ENCODE measurements at places on chromosomes 16 and 17. TPM values are rescaled to one million over a fixed set of nuclear protein-coding genes. Genes with fewer than 3 reads are reported as not detected.

DNA sequence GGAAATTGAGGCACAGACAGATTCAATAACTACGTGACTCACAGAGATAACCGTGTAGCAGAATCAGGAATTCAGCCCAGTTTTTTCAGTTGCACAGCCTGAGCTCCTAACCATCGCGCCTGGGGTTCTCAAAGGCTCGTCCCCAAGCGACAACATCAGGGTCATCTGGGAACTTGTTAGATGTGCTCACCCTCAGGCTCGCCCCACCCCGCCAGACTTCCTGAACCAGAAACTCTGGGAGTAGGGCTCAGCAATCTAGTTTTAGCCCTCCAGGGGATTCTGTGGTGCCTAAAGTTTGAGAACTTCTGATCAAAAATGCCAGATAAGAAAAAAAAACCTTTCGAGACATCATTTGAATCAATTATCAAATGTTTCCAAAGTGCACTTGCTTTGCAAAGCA lies 559.8 kb downstream of the WWOX start:
- no peak for DNase-seq

GRCh38 chr16:60419859-60420258 lies 1616.4 kb downstream of the CDH8 start:
- DNase-seq = no peak

GRCh38 chr17:71809537-71809936 lies 311.3 kb upstream of the SOX9 start:
- DNase-seq = no peak

PRR15L gene
- not detected for total RNA-seq
